ENCODE measurements at places on chromosomes 5 and 9.

GRCh38 chr5:170429014-170429413, 39.8 kb upstream of the KCNMB1 start:
- no peak for DNase-seq

GRCh38 chr9:127336086-127336485, 60.9 kb upstream of the SLC2A8 start:
- DNase-seq: no peak

- DNase-seq: no peak
These were observed 8.8 kb downstream of the NEUROG1 start for GRCh38 chr5:135526924-135527323.

DNA sequence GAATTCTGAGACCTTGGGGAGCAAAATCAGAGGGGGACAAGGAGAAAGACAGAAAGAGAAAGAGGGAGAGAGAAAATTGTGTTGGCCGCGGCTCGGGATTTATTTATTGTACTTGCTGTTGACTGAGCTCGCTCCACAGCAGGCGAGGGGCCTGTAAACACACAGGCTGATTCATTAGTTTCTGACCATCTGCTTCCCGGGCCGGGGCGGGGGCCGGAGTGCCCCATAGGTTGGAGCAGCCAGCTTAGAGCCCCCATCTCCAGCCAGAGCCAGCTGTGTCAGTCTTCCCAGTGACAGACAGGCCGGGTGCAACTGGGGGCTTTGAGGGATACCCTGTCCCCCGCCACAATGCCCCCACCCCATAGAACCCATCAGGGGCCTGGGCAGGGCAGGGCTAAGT, 30.9 kb downstream of the NTNG2 start:
- DNase-seq: no peak

DNA sequence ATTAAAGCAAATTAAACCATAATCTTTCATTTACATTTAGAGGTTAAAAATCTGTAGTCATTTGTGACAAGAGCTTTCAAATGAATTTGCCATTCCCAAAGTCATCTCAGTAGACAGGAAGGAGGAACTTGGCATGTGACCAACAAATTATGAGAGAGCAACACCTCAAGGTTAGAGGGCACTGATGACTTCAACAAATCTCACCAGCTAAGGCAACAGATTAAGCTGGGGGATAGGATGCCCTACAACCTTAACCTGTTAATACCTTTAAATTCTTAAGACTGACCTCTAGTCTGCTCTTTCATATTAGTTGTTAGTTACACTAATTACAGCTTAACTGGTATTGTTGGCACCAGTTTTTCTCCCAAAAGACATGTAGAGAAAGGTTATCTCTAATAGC, 18.4 kb downstream of the POU5F2 start:
- DNase-seq: no peak

GRCh38 chr5:56669534-56670483, 145.5 kb upstream of the MAP3K1 start:
- DNase-seq: no peak

GRCh38 chr5:5505815-5506214, 83.3 kb downstream of the ICE1 start:
- DNase-seq: no peak

DNA sequence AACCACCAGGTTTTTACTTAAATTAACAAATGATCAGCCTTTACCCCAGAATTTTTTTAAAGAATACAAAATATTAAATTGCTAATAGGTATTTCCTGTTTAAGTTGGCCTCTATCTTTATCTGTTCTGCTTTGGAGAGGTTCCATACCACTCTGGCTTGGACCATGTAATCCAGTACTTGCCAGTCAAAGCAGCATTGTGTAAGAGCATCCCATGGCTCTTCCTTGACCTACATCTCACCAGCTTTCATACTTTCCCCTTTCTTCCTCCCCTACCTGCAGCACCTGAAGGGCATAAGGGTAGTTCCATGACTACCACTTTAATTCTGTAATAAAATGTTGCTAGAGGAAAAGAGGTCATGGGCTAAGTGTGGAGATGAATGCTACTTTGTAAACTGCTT, 140.8 kb upstream of the MTAP start:
- no peak for DNase-seq

DNA sequence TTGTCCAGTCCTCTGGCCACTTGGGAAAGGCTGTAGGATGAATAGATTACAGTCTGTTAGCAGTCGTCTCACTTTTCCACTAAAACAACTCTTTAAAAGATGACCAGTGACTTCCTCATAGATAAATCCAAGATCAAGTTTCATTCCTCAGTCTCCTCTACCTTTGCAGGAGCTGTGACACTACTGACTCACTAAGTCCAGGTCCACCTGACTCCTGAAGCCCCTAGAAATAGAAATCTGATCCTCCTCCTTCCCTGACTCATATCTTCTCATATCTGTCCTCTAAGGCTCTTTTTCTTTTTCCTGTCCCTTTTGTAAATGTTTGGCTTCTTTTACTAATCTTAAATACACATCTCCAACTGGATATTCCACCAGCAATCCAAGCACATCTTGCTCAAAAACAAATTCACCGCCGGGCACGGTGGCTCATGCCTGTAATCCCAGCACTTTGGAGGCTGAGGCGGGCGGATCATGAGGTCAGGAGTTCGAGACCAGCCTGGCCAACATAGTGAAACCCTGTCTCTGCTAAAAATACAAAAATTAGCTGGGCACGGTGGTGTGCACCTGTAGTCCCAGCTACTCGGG, 2.6 kb downstream of the CCDC125 start:
- no peak for DNase-seq
